ENCODE measurements at places on chromosomes 3 and 15.

DNA sequence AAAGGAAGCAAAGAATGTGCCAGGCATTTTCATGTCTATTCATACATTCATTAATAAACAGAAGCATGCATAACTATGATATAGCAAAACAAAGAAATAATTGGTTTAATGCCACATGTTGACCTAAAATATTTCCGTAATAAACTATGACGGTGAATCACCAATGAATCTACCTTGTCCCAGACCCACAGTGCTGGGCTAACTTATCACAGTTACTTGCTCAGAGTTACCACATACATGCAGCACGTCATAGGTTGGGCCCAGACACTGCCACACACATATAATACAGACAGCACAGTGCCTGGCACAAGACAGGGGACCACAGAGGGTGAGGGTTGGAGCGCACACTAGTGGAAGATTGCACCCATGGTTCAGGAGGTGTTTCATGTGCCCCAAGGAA, 86.9 kb downstream of the ATP1B3 start:
- no peak for DNase-seq

- no peak for DNase-seq
Measured at GRCh38 chr3:99548674-99549073, 89.7 kb upstream of the COL8A1 start.

DNA sequence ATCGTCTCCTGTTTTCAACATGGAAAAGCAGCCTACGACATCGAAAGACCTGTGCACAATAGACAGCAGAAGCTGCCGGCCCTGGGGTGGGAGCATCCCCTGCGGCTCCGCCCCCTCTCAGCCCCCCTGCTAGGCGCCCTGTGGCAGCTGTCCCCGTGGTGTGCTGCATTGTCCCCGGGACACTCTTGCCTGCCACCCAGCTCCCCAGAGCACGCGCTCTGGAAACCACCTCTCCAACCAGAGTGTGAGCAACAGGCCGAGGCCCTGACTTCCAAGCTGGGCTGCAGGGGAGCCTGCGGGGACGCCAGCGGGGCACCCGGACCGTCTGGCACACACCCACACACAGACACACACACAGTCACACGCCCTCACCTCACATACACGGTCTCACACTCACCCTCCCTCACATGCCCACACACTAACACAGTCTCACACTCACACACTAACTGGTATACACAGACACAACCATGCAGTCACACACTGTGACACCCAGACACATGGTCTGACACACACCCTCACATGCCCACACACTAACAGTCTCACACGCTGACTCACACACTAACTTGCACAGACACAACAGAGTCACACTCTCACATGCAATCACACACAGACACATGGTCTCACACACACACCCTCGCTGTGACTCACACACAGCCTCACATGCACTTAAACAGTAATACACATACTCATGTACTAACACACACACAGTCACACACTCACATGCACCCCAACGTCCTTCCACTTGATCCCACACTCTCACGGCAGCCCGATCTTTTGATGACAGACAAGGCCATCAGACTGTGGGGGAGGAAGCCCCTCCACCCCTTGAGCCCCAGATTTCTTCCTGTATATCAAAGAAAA, 94.7 kb downstream of the OCA2 start:
- no peak for DNase-seq

DNA sequence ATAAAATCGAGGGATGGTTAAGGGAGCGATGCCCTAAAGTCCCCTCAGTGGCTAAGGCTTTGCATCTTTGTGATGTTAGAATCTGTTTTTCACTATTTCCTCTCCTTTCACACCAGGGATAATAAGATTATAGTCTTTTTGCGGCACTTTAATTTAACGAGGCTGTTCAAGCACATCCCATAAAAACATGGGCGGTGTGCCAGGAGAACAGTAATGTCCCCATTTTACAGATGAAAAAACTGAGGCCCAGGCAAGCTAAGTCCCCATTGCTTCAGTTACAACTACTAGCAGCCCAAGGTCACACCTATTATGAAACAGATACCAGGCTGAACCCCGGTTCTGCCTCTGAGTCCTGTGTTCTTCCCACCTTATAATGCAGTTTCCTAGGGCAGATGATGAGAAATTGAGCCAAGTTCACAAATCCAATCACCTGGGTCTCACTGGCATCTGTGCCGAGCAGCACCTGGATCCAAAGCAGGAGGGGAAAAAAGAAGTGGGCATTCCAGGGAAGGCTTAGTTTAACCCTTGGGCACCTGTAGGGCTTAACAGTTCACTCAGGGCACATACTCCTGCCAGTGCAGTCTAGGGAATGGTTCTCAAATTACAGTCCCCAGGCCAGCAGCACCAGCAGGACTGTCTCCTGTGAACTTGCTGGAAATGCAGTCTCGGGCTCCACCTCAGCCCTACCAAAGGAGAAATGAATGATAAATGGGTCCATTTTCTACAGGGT, 169.3 kb downstream of the RAB11A start:
- DNase-seq = no peak

DNA sequence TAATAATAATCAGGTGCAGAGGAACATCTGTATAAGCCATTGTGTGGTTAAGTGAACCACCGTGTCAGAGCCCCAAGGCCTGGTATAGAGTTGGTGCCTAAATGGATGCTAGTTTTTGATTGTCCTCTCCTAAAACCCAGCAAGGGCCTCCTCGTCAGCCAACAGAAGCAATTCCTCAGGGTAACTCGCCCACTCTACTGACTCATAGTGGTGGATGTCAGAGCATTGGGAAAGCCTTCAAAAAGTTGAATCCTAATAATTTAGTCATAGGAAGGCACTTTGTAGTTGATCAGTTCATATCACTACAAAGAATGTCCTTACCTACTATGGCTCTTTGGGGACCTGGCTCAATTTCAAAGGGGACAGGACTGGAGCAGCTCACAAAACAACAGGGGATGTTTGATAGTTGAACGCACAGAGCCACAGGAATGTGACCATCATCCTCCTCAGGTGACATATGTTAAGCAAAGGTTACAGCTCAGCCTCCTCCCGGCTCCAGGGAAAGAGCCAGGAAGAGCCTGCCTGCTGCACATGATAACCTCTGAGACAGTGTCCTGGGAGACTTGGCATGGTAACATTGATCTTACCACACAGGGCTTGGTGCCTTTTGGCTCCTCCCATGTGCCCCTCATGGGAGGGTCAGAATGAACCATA, 338.7 kb downstream of the CLSTN2 start:
- no peak for DNase-seq

- no peak for DNase-seq
Measured at GRCh38 chr3:71936681-71937080, 151.7 kb upstream of the PROK2 start.

DNA sequence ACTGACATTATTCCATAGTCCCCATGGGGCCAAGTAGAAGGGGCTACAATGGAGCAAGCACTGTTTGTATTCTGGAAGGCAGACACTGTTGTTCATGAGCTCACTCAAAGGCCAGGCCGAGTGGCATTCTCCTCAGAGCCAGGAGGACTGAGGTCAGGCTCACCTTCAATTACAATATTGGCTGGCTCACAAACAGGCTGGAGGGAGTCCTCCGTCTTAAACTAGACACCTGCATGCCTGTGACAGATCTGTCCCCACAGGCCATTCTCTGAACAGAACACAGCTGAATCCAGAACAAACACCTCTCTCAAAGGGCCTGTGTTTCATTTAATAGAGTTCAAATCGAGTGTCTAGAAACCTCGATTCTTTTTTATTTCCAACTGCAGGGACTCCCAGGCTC, 347.4 kb upstream of the PPP2R3A start:
- no peak for DNase-seq

DNA sequence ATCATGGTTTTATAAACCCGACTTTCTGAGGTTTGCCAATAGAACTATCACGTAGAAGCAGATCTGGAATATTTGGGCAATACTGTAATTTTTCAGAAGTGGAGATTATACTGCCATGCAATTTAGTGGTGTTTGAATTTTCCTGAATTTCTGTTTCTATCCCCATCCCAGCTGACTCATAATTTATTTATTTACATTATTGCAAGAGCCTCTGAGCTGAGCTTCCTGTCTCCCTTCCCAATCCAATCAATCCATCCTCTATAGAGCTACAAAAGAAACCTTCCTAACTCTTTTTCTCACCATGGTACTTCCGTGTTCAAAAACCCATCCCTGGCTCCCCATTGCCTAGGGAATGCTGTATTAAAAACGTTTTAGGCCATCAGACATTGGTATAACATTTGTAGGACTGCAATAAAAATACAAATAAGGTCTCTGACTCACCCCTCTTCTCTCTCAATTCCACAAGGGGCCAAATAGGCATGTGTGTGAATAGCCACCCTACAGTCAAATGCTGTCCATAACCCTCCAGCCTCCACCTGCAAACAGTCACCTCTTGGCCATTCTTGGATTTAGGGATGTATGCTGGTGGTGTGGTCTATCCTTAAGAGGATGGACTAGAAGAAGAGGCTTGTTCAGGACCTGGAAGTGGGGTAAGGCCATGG, 190.7 kb downstream of the CD47 start:
- no peak for DNase-seq

DNA sequence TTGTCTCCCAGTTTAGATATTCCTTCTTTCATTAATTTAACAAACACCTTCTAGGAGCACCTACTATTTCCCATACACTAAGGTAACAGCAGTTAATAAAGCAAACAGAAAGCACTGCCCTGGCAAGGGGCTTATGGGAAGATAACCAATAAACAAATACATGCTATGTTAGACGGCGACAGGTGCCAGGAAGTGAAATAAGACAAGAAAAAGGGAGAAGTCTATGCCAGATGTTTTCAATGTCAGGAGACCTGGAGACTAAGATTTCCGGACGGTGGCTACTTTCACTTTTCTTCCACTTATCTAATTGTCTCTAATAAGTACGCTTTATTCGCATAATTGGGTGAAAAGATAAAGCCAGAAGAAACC, 32.5 kb upstream of the ZNF445 start:
- no peak for DNase-seq

DNA sequence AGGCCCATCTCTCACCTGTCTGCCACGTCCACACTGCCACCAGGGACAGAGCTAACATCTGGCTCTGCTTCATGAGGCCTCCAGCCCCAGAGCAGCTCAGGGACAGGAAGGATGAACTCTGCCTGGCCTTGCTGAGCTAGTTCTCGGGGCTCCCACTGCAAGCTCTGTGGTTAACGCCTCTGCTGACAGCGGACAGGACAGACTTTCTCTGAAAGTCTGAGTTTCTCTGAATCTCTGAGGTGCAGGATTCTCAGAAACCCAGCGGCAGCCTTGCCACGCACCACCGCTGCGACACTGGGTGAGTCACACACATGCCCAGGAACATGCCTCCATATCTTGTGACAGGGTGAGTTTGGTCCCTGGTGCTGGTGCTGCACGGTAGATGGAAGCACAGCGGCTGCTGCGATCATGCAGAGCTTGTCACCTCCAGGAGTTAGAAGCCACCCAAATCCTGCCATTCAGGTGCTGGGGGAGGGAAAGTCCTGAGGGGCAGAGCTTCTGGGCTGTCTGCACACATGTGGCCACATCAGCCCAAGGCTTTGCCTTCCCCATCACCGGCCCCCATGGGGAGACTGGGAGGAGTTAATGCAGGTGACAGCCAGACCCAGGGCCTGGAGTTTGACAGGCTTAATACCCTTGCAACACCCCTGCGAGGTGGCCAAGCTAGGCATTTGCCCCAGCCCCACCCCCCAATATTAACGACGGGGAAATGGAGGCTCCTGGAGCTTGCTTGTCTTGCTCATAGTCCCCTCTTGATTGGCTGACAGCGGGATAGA, 267.0 kb downstream of the PLCL2 start:
- DNase-seq = peak; percentile 69

- DNase-seq = no peak
Measured at GRCh38 chr3:127822682-127823425, 539 bp upstream of the MGLL start.

DNA sequence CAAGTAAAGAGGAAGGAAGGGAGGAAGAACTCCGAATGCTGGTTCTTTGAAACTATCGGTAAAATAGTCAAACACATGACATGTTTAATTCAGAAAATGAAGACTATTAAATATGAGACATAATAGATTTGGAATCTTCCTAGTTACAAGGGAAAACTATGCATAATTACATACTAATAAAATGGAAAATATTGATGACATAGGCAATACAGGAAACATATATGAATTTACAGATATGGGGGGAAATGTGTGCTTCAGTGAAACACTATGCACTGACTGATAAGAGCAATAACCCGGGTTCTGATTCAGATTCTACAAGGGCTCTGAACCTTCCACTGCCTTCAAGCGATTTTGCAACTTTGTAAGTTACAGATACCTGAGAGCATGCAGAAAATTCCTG, 185.9 kb downstream of the PDE8A start:
- DNase-seq = no peak

- DNase-seq = no peak
Measured at GRCh38 chr3:66472313-66473134, 28.3 kb downstream of the LRIG1 start.

- no peak for DNase-seq
Measured at GRCh38 chr3:46923559-46924350, 46.2 kb downstream of the PTH1R start.

DNA sequence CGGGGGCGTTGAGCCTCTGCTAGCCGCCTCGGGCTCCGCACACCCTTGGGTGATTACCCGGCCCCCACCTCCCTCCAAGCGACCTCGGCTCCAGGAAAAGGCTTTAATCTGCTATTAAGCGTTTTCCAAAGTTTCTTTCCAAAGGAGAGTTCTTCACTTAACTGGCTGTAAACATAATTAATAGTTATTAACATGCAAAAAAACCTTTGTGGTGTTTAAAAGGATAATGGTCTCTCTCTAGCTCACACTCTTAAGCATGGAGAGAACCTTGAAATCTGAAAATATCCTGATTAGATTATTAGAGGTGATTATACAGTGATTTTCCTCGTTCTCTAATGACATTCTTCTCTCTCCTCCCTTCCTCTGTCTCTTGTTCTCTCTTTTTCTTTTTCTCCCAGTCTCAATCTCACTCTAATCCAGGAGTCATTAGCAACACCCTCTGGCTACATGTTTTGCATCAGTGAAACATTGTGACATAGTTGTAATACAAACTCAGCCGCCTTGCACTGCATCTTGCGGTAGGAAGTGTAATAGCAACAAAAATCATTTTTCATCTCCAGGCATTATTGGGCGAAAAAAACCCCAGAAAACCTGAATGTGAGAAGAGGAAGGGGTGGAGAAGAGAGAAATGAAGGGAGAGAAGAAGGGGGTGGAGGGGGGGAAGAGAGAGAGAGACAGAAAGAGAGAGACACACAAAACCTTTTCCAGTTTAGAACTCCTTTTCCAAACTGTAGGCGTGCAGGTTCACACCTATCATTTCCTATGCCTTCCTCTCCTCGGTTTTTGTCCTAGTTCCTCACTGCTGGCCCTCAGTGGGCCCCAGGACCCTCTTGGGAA, 24.4 kb downstream of the NR2F2 start:
- DNase-seq = no peak

GRCh38 chr3:153130312-153130977, 31.6 kb upstream of the RAP2B start:
- no peak for DNase-seq

GRCh38 chr3:81249540-81250029, 511.9 kb downstream of the GBE1 start:
- no peak for DNase-seq

DNA sequence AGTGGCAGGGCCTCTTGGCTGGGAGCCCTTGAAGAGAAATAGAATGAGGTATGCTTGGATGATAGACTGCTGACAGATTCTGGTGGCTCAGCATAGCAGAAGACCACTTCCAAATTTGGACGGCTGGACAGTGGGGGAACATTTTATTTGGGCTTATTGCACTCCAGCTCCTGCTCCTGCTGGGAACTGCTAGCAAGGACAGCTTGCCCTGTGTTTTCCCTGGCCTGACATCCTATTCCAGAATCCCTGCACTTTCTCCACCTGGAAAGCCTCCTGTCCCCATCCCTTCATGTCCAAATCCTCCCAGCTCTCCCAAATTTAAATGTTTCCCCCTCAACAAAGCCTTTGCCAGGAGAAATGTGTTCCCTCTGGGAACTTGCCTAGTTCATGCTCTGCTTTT, 9.8 kb upstream of the COLQ start:
- DNase-seq = no peak

Data from stimulated activated CD8-positive, alpha-beta memory T cell treated with anti-CD3 and anti-CD28 coated beads, Interleukin-2, amount 100 ng/mL, for 1 hour (primary cell).